ENCODE measurements at places on chromosomes 6 and 20.
A peak's percentile ranks its signal among the peaks of the same experiment; 100 is the strongest.

- DNase-seq, result peak; percentile 66
Measured at GRCh38 chr6:40882323-40882997, 156.6 kb downstream of the UNC5CL start.

- no peak for DNase-seq
Measured at GRCh38 chr6:3233904-3234303, 6.5 kb upstream of the TUBB2B start.

DNA sequence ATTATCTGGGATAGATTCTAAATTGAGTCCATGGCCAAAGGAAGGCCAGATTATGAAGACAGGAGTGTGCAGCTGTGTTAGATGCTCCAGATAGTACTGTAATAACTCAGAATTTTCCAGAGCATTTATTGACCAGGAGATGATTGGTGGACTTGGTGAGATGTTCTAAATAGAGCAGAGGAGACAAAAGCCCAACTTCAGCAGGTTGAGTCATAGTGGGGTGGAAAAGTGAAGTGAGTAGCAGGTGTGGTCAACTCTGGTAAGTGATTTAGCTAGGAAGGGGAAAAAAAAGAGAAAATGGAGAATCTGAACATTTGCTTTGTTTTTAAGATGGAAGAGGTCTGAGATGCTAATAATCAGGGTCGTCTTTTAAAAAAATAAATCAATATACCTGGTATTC, 227.4 kb downstream of the TMEM200A start:
- DNase-seq, result no peak

GRCh38 chr20:37270576-37271420, 9.2 kb upstream of the GHRH start:
- DNase-seq, result no peak

GRCh38 chr6:129252377-129253071, 369.6 kb downstream of the LAMA2 start:
- no peak for DNase-seq

DNA sequence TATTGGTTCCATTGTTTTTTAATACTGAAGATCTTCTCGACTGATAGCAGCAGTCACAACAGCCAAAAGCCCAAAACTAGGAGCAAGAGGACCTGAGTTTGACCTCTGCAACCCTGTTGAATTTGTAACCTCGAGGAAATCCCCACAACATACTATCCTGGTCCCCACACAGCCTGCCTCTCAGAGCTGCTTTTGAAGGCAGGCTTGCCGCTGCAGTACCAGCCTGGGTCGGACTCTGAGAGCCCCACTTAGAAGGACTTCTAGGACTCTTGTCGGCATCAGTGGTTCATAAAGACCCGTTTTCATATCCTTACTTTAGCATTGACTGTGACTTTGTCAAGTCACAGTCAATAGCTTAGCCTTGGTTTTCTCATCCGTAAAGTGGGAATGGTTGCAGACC, 49.3 kb downstream of the EBF4 start:
- DNase-seq, result no peak

DNA sequence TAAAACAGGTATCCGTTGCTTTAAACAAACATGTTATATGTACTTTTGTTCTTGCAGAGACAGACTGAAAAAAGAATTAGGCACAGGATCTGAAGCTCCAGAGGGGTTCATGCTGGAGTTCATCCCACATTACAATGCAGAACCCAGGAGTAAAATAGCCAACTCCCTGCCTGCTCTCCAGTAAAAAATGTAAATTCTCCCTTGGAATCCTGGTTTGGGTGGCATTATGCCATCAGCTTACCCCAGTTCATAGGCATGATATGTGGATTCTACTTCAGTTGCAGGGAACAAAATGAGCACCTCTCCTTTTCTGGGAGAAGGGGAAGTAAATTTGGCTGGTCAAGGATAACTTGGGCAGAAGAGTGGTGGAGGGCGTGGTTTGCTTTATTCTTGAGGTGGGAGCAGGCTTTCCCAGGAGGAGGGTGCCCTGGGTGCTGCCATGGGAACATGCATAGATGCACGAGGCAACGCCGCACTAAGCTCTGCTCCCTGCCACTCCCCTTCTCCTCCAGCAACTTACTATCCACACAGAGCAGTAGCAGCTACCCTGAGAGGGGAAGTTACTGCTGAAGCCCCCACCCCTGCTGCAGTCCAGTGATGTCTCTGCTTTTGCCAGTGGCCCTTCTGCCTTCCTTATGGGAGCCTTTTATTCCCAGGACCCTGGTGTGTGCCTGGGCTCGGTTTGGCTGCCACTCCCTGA, 71.6 kb upstream of the GLP1R start:
- DNase-seq, result no peak

GRCh38 chr6:56902641-56903464, 52.1 kb upstream of the BEND6 start:
- DNase-seq, result peak; percentile 46

DNA sequence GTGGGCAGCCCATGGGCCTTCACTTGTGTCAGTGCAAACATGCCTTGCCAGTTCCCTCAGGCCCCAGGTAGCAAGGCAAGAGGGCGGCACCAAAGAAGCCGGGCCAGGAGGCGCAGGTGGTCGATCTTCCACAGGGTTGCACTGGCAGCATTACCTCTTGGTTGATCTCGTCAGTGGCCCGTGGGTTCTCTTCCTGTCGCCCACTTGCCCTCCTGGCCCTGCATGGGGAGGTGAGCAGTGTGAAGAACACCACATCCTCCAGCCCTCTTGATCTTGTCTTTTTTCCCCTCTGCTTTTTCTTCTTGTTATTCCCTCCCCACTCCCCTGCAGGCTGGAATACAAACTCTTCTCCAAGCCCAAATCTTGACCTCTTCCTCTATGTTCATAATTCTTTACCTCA, 3.0 kb upstream of the CST11 start:
- DNase-seq, result no peak

GRCh38 chr6:131947986-131948661, 3.0 kb downstream of the CCN2 start:
- no peak for DNase-seq

DNA sequence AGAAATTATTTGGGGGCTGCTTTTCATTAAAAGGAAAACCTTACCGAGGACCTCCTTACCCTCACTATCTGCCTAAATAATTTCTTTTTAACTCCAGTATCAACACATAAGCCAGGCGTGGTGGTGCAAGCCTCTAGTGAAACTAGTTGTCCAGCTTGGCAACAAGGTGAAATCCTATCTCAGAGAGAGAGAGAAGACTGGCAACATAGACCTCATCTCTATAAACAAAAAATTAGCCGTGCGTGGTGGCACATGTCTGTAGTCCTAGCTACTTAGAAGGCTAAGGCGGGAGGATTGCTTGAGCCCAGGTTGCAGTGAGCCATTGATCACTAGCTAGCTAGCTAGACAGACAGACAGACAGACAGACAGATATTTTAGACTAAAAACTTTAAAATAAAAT, 92.5 kb downstream of the ARMC2 start:
- no peak for DNase-seq

- DNase-seq, result no peak
Measured at GRCh38 chr6:134478764-134479399, 161.0 kb upstream of the SGK1 start.

DNA sequence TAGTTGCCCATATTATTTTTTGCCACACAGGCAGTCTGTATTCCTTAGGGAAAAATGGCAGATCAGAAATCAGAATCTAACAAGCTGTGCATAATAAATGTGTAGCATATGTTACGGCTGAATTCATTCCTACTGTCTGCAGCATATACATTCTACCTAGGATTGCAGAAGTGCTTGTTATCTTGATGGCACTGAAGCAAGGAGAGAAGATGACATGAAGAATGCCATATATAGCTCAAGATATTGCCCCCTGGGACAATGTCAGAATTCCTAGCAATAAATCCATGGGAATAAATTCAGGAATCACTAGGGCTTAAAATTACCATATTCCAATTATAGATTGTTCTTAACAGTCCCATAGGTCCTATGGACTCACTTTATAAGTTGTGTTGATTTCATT, 293.0 kb upstream of the CNR1 start:
- DNase-seq, result no peak

DNA sequence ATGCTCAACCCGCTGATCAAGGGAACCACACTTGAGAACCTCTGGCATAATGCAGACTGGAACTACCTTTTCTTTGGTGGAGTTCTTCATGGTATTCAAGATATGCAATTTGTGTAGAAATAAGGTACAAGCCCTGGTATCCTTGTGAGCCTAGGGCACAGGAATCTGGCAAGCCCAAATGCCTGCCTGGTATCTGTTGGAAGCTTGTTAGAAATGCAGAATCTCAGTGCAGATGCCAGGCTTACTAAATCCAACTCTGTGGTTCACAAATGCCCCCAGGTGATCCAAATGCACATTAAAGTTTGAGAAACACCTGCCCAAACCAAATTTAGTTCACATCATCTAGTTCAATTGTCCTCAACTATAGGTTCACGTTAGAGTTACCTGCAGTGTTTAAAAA, 159.8 kb upstream of the LAMP5 start:
- DNase-seq, result no peak

DNA sequence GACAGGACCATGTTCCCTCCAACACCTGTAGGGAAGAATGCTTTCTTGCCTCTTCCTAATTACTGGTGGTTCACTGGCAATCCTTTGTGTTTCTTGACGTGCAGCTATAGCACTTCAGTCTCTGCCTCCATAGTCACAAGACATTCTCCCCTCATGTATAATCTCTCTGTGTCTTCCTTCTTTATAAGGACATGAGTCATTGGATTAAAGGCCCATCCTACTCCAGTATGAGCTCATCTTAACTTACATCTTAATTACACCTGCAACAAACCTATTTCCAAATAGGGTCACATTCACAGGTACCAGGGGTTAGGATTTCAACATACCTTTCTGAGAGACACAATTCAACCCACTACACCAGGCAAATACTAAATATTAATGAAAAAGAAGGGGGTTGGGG, 213.6 kb downstream of the RNGTT start:
- DNase-seq, result no peak

DNA sequence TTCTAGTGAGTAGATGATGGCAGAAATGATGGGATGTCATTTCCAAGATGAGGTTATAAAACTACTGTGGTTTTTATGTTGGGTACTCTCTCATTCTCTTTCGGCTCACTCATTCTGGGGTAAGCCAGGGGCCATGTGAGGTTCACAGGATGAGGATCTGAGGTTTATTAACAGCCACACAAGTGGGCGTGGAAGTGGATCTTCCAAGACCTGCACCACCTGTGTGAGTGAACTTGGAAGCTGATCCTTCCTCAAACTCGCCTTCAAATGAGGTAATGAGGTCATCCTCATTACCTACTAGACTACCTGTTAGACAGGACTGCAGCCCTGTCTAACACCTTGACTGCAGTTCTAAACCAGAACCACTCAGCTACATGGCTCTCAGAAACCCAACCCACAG, 45.1 kb upstream of the TAGAP start:
- no peak for DNase-seq

DNA sequence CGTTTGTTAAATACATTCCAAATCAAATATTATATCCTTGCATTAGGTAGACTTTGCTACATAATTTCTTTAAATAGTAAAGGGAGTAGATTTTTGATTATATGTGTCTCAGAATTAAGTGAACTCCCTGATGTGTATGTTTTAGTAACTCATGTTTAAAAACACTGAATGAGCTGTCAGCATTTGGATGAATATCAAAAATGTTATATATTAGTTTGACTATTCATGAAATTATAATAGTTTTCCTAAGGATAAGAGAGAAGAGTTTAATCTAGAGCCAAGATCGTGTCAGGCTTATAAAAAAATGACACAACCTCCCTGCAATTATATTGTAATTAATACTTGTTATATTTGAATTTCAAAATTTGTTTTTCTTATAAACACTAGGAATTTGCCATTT, 195.2 kb downstream of the COL19A1 start:
- DNase-seq, result no peak

DNA sequence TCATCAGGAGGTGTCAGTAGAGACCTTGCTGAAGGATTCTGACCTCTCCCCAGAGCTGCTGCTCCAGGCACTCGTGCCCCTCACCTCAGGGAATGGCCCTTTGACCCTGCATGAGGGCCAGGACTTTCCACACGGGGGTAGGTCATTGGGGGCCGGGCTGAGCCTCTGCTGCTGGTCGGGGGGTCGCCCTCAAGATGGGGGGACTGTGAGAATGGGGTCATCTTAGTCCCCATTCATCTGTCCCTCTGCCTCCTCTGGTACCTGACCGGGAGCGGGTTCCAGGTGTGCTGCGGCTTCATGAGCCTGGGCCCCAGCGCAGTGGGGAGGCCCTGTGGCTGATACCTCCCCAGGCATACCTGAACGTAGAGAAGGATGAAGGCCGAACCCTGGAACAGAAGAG, 15.8 kb downstream of the DNPH1 start:
- no peak for DNase-seq

DNA sequence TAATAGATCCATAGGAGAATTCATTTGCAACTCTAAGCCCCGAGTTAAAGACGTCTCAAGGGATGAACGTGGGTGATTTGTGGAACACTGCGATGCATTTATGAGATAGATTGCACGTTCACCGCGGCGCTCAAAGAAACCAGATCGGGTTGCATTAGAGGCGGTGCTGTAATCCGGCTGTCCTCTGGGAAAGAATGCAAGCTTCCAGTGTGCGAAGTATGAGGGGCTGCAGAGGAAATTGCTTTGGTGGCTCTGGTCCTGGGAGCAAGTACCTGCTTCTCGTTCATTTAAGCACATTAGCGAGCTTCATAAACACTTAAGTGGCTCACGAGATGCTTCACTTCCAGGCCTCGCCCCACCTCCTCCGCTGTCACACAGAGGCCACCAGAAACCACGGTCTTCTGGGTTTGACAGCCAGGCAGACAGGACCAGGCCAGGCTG, 182.3 kb downstream of the CDH4 start:
- DNase-seq, result no peak

GRCh38 chr6:145569140-145569539, 166.2 kb downstream of the EPM2A start:
- DNase-seq, result no peak

GRCh38 chr20:45969712-45970634, 2.0 kb downstream of the ZNF335 start:
- DNase-seq, result peak; percentile 29

GRCh38 chr6:152244998-152245630, 392.0 kb downstream of the SYNE1 start:
- no peak for DNase-seq

GRCh38 chr6:133550026-133550425, 308.9 kb downstream of the EYA4 start:
- DNase-seq, result no peak

- no peak for DNase-seq
Measured at GRCh38 chr20:34579979-34580940, 21.7 kb downstream of the MAP1LC3A start.

DNA sequence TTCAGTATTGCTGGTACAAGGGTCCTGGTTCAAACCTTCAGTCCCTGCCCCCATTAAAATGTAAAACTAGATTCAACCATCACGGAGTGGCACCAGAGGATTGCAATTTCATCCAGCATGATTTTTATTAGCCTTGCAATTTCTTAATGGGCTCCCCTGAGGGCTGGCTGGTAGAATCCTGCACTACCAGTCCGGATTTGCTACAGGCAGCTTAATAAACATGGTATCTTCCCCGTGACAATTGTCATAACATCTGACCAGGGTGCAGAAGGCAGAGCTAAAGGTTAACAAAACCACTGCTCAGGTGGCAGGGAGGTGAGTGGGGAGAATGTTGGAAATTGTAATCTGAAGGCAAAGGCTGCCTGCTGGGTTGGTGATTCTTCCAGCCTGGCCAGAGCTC, 94.5 kb downstream of the PKHD1 start:
- no peak for DNase-seq

- peak; percentile 5 for DNase-seq
Measured at GRCh38 chr6:38762848-38763247, 47.7 kb downstream of the DNAH8 start.
